Activated CD4-positive, alpha-beta T cell treated with anti-CD3 and anti-CD28 coated beads for 4 hours (primary cell): ENCODE measurements at places on chromosomes 6 and 20.

DNA sequence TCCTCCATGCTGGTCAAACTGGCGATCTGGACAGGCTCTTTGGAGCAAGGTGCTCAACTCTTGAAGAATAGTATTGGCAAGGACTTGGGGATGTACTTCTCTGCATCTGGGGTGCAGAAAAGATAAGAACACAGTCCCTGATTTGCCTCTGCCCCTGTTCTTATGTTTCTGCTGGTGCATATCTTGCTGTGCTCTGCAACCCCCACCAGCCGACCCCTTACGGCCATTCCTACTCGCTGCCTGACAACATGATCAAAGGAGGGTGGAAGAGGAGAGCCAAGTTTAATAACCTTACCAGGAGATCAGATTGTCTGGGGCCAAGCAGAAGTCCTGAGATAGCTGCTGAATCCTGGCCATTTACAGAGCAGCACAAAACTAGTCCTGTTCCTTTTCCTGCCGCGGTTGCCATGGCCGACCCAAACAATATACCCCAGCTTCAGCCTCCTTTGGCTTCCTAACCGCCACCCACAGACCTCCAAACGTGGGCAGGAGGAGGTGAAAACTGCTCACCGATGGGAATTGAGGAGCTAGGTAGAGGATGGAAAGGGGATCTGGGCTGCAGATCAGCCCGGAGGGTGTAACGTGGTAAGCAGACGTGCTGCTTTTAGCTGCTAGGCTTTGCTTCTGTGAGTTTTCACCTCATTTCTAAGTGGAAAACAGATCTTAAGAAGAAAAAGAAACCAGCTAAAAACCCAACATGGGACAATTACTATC, 60.9 kb downstream of the ATXN1 start:
- DNase-seq: peak; percentile 29

- no peak for DNase-seq
Measured at GRCh38 chr6:108432792-108433191, 127.9 kb upstream of the FOXO3 start.

DNA sequence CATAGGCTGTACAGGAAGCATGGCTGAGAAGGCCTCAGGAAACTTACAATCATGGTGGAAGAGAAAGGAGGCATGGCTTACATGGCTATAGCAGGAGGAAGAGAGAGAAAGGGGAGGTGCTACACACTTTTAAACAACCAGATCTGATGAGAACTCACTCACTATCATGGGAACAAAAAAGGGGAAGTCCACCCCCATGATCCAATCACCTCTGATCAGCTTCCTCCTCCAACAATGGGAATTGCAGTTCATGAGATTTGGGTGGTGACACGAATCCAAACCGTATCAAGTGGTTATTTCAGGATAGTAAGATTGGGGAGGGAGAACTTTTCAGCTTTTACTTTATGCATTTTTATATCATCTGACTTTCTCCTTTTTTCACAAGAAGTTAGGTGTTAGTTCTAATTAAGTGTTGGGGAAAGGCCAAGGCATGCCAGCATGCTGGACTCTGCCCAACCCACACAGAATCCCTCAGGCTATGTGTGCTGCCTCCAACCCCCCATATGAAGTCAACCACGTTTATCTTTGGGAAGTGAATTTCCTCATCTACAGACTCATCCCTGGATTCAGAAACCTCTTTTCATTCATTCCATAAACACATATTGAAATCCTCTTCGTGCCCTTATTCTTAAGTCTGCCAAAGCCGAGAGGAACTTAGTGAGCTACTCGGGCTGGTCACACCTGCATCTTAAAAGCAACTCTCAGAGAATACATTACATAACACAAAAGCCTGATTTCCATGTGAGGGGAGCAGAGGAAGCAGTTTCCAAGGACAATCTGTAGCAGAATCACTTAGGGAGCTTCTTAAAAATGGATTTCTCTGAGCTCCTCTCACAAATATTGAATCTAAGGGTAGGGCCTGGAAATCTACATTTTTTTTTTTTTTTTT, 16.7 kb upstream of the CLIC5 start:
- no peak for DNase-seq

DNA sequence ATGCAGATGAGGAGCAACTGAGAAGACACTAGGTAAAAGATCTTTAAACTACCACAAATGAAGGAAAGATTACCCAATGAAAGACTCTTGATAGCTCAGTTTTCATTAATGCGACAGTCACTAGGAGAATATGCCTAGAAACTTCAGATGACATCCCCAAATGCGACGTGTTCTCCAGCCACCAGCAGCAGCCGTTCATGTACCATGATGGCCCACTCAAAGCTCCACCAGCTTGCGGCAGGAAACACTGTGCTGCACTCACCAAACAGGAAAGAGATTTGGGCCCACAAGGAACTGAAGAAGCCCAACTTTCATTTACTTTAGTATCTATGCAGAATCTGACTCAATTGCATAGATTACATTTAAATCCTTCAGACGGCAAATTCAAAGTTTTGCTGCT, 7.5 kb downstream of the DIDO1 start:
- peak; percentile 31 for DNase-seq

DNA sequence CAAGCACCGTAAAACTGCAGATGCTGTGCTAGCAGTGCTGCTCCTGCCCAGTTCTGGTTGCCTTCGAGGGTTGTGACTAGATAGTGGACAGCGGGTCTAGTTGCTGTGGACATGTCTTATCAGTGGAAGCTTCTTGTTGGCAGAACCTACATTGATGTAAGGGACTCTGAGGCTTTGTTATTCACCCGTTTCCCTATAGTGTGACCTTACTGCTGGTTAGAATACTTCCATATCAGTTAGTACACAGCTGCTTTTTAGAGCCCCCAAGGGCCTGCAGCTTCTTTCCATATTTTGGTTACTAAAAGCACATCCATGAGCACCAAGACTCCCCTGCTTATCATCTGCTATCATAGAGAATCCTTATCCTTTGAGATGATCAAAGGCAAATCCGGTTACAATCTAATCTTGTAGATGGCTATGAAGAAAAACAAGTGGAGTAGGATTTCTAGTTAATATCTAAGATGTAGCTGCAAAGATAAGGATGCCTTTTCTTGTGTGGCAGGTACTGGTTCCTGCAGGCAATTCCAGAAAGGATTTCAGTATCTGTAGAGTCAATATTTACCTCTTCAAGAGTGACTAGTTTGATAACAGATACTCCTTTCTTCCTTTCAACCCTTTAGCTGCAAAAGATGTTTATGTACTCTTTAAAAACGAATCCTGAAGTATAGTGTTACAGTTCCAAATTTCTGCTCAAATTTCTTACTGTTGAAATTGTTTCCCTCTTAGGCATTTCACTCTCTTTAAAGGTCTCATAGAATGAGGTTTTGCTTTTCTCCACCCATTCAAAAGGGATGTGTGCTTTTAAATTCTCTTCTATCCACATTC, 163.6 kb downstream of the JARID2 start:
- DNase-seq: no peak

DNA sequence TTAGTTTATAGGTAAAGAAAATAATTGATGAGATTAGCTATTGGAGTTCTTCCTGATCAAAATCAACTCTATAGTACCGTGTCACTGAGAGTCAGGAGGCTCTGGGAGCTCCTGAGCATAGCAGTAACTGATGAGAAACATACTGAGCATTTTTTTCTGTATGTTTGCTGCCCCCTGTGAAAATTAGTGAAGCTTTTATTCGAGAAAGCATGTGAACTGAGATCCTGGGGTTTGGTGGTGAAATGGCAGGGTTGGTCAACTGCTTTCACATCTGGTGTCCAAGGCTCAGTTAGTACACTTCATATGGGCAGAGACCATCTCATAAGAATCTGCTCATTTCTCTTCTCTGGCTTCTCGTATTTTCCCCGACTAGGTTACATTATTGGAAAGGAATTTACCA, 4.1 kb upstream of the ABT1 start:
- DNase-seq: no peak
